ENCODE measurements at places on chromosomes 4 and X.

DNA sequence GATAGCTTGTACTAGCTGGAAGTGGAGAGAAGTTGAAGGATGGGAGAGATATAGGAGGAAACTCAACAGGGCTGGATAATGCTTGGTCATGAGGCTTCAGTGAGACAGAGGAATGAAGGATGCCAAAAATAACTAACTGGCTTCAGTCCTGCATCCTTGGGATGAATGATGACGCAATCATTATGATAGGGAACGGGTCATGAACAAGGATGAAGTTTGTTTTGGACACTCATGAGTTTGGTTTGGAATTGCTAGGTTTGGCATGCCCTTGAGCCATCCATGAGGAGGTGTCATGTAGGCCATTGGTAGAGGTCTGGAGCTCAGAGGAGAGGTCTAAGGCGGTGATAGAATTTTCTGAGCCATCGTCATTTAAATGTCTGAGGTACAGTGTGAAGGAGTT lies 160.0 kb upstream of the NHS start:
- no peak for DNase-seq

DNA sequence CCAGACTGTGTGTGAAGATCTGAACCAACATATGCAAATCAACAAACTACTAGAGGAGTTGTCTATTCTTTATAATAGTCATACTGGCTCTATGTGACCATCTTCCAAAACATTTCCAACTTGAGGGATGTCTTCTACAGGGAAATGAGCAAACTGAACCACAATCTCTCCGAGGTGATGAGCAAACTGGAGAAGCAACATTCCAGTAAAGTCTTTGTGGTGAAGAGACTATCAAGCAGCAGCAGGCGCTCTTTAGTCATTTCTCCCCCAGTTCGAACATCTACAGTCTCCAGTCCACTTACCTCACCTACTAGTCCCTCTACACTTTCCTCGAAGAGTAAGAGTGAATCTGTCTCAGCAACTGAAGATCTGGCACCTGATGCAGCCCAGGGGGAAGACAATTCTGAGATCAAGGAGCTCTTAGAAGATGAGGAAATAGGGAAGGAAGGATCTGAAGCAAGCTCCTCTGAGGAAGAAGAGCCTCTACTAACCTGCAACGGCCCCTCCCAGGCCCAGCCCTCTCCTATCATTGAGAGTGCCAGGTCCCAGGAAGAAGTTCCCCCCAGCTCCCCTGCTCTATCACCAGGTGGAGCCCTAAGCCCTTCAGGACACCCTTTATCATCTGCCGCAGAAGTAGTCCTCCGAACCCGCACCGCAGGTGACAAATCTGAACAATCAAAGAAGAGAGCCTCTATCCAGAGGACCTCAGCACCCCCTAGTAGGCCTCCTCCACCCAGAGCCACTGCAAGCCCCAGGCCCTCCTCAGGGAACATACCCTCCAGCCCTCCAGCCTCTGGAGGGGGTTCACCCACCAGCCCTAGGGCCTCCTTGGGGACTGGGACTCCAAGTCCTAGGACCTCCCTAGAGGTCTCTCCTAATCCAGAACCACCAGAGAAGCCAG lies 98.1 kb downstream of the HNRNPD start:
- no peak for DNase-seq

DNA sequence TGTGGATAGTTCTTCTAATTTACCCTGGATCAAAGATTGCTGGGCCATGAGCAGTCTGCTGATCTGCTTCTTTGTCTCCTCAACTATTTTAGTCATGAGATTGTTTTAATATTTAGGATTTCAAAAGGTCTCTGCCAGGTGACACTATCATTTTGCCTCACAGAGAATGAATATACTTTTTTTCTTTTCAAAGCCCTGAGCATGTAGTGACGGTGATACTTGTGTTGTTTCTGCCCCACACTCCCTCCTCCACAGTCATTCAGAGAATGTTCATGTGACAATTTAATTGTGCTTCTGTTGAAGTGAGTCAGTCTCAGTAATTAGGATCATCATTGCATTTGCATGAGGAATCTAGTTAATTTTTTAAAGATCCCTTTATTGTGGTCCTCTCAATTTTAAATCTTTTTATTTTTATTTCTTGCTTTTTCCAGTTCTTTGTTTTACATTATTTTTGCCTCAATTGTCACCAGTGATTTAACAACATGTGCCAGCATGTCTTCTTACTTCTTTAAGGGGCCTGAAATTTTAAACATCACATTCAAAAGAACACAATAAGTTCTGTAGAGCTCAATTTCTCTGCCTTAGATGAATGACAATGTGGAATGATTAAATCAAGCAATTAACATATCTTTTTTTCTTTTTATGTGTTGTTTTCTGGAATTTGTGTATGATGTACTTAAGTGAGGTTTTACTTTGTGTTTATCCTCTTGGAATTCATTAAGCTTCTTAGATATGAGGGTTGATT lies 12.3 kb downstream of the MMRN1 start:
- no peak for DNase-seq

DNA sequence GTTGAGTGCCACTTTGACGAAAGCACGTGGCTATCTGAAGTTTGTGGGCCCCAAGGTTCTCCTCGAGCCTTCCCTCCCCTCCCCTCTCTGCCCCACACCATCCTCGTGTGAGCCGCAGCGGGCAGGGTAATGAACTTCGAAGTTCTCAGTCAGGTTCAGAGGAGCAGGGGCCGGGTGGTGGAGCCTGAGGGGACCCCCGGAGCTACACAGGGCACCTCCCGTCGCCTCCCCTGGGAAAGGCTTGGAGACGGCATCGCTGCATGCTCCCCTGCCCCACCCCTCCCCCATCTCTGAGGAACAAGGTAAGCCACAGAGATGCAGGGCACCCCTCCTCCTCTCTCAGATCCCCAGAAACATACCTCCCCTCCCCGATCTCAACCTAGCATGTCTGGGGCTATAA lies 2.8 kb upstream of the NKX1-1 start:
- DNase-seq: no peak

GRCh38 chrX:126124721-126125120 lies 41.4 kb downstream of the DCAF12L2 start:
- DNase-seq: no peak

DNA sequence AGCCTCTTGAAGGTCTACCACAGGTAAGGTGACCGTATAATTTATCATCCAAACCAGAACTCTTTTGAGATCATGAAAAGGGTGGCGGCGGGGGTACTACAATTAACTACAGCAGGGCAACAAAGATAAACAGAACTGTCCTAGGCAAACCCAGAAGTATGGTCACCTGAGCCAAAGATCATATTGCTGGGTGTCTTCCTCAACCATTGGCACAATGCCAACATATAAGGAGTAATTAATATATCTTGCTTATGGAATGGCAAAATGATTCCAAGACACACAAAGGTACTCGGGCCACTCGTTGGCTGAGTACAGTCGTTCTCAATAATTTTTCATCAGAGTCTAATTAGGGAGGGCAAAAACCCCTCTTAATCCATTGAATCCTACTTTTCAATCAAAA lies 273.3 kb downstream of the QDPR start:
- no peak for DNase-seq

- no peak for DNase-seq
Observed at GRCh38 chrX:38968344-38969216, 167.3 kb downstream of the MID1IP1 start.

GRCh38 chrX:23964191-23964590 lies 56.4 kb downstream of the CXorf58 start:
- no peak for DNase-seq

GRCh38 chr4:109183931-109184490 lies 118.4 kb downstream of the COL25A1 start:
- DNase-seq: no peak
